H9 (cell line): ENCODE measurements at places on chromosomes 2 and 18. TPM values are rescaled to one million over a fixed set of nuclear protein-coding genes. Genes with fewer than 3 reads are reported as not detected.

DNA sequence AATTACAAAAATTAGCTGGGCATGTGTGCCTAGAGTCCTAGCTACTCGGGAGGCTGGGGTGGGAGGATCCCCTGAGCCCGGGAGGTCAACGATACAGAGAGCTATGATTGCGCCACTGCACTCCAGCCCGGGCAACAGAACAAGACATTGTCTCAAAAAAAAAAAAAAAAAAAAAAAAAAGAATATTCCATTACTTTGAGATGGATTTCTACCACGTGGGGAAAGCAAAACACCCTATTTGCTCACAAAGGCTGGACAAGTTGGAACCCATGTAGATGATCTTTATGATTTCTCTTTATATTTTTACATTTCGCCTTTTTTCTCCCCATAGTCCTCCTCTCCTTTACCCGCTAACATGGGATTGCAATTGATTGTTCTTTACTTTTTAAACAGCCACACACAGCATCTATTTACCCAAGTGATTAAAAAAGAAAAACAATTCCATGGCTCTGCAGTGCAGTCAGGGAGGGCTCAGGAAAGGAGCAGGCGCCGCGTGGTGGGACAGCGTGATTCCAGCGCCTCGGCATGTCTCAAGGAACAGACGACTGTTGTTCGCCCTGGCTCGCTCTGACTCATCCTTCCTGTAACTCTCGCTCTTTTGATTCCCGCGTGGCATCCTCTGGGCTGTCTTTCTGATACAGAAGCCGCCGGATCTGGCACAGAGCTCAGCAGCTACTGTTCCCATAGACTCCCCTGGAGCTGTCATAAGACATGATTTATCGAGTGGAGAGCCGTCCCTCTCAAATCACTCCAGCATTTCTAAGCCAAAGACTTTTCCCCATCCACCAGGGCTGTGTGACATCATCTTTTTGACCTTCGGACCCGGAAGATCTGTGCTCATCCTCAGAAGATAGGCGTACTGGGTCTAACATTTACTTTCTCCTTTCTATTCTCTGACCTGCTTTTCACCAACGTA is 230.4 kb upstream of the AGAP1 start:
- no peak overlapping the region for H3K4me3 ChIP-seq
- DNase-seq, result peak; percentile 38
- H3K4me1 ChIP-seq, result no peaks in the 10 kb centered on the region

- H3K4me1 ChIP-seq, result no peaks in the 10 kb centered on the region
- no peak overlapping the region for H3K27ac ChIP-seq
- H3K27me3 ChIP-seq, result no peaks in the 10 kb centered on the region
- DNase-seq, result no peak
These were observed 219.3 kb upstream of the TNP1 start for GRCh38 chr2:217079165-217079564.

- H3K27ac ChIP-seq, result peak overlapping the region; percentile 3
- no peak overlapping the region for H3K4me3 ChIP-seq
- H3K4me1 ChIP-seq, result peaks cover 2% of the 10 kb centered on the region; the same call in 1 of the 2 replicates
- no peaks in the 10 kb centered on the region for H3K27me3 ChIP-seq
- peaks cover 4% of the 10 kb centered on the region for H3K36me3 ChIP-seq
These were observed 12.0 kb upstream of the TFPI start for GRCh38 chr2:187566266-187566665.

- H3K27me3 ChIP-seq, result peaks cover under 1% of the 10 kb centered on the region; the same call in 1 of the 2 replicates
- no peaks in the 10 kb centered on the region for H3K36me3 ChIP-seq
- no peaks in the 10 kb centered on the region for H3K4me1 ChIP-seq
- no peak overlapping the region for H3K27ac ChIP-seq
- no peak for DNase-seq
- no peak overlapping the region for H3K4me3 ChIP-seq
These were observed 31.5 kb downstream of the TRABD2A start for GRCh38 chr2:84849271-84849952.

- H3K27ac ChIP-seq, result no peak overlapping the region
- no peaks in the 10 kb centered on the region for H3K36me3 ChIP-seq
- H3K27me3 ChIP-seq, result no peaks in the 10 kb centered on the region
- no peak for DNase-seq
These were observed 122.9 kb downstream of the MRO start for GRCh38 chr18:50696929-50697328.

DNA sequence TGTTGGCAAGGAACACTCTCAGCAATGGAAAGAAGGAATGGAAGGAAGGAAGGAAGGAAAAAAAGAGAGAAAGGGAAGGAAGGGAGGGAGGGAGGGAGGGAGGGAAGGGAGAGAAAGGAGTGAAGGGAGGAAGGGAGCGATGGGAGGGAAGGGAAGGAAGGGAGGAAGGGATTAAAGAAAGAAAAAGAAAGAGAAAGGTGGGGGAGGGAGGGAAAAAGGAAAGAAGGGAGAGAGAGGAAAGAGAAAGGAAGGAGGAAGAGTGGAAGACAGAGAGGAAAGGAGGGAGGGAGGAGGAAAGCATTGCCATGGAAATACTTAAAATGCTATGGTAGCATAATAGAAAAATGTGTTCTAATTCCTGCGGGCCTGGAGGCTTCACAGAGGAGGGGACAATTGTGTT is 22.4 kb downstream of the TTR start:
- no peak overlapping the region for H3K4me3 ChIP-seq
- DNase-seq, result no peak
- H3K36me3 ChIP-seq, result no peaks in the 10 kb centered on the region
- no peaks in the 10 kb centered on the region for H3K27me3 ChIP-seq
- H3K27ac ChIP-seq, result no peak overlapping the region

DNA sequence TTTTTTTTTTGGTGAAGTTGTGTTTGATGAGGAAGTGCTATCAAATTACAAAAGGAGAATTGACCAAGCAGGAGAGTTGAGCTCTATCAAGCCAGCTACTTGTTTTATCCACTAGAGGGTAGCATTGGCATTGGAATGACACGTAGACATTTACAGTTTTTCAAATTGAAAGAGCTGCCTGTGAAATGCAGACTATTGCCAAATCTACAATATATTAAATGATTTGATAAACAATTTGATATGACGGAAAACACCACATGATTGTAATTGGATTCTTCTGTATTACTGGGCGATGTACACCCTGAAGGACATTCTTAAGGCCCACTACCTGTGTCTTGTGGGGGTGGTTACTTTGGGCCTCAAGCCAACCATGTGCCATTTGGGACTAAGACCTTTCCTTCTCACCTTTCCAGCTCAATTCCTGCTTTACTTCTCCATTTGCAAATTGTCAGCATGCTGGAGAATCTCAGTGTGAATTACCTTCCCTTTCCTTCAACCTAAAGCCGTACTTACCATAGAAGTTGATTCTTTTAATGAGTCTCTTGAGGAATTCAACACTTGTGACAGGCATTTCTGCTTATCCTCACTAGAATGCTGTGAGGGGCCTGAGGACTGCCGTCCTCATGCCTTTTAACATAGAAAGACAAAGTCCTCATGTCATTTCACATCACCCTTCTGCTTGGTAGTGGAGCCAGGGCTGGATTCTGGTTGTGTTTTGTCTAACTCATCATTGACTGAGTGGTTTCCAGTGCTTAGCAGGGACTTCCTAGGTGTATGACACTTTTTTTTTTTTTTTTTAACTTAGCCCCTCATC is 134.8 kb upstream of the THUMPD2 start:
- H3K27me3 ChIP-seq, result no peaks in the 10 kb centered on the region
- H3K4me3 ChIP-seq, result no peak overlapping the region
- no peaks in the 10 kb centered on the region for H3K36me3 ChIP-seq
- H3K27ac ChIP-seq, result no peak overlapping the region
- DNase-seq, result no peak
- no peaks in the 10 kb centered on the region for H3K4me1 ChIP-seq

- no peak overlapping the region for H3K4me3 ChIP-seq
- H3K4me1 ChIP-seq, result no peaks in the 10 kb centered on the region
- no peak overlapping the region for H3K27ac ChIP-seq
- no peaks in the 10 kb centered on the region for H3K27me3 ChIP-seq
- no peak for DNase-seq
These were observed 27.3 kb upstream of the NTSR2 start for GRCh38 chr2:11697103-11697871.

DNA sequence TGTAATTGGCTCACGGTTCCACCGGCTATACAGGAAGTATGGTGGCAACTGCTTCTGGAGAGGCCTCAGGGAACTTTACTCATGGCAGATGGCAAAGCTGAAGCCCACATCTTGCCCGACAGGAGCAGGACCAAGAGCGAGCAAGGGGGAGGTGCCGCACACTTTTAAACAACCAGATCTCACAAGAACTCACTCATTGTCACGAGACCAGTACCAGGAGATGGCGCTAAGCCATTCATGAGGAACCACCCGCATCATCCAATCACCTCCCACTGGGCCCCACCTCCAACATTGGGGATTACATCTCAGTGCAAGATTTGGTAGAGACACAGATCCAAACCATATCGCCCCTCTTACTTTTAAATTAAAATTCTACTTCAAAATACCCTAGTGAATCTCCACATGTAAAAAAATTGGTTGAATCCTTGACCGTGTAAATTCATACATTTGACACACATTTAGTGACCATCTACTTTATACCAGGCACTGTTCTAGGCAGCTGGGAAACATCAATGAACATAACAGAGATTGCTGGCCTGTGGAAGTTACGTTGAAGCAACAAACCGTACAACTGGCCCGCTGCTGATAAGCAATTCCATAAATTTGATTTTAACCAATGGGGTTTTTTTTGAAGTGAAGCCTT is 87.6 kb downstream of the ALPK2 start:
- H3K4me3 ChIP-seq, result no peak overlapping the region; the same call in 2 of the 3 replicates
- peaks cover 2% of the 10 kb centered on the region; the same call in 1 of the 2 replicates for H3K4me1 ChIP-seq
- DNase-seq, result peak; percentile 73

DNA sequence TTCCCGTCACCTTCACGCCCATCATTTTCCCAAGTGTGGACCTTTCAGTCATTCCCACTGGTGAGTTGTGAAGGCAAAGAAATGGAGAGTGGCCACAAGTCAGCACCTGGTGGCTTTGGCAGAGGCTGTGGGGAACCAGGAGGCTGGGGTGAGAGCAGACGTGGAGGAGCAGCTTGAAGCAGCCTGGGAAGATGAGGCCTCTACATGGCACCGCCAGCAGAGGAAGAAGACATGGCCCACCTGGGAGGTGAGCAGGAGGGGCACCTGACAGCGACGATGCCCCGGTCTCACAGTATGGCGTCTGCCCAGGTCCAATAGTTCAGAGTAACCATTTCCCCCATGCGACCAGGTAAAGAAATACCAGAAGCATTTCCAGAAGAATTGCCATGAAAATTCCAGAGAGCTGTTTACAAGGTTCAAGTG is 69.0 kb downstream of the TPO start:
- H3K4me3 ChIP-seq, result no peak overlapping the region
- H3K36me3 ChIP-seq, result no peaks in the 10 kb centered on the region; the same call in none of the 3 replicates
- H3K27me3 ChIP-seq, result no peaks in the 10 kb centered on the region
- H3K4me1 ChIP-seq, result no peaks in the 10 kb centered on the region; the same call in 1 of the 2 replicates

- no peaks in the 10 kb centered on the region for H3K4me1 ChIP-seq
- H3K36me3 ChIP-seq, result no peaks in the 10 kb centered on the region
- H3K27me3 ChIP-seq, result no peaks in the 10 kb centered on the region
- no peak overlapping the region for H3K4me3 ChIP-seq
These were observed 35.8 kb upstream of the GPC1 start for GRCh38 chr2:240399419-240400324.

DNA sequence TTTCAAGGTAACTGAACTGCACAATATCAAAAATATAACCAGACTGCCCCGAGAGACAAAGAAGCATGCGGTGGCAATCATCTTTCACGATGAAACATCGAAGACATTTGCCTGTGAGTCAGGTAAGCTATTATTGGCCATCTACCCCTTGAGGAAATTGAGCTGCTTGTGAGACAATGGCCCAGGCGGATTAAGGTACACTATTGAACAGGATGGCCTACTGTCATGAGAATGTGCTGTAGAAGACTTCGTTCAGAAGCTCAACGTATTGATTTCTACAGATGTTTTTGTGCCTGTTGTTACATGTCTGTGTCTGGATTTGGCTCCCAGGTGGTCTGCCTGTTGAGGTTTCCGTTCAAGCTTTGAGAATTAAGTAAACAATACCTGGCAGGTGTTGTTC is 198.7 kb downstream of the DOK6 start:
- H3K4me3 ChIP-seq, result no peak overlapping the region
- DNase-seq, result no peak
- peaks cover 6% of the 10 kb centered on the region; the same call in 1 of the 2 replicates for H3K36me3 ChIP-seq

- no peak overlapping the region for H3K27ac ChIP-seq
- H3K36me3 ChIP-seq, result no peaks in the 10 kb centered on the region; the same call in 2 of the 3 replicates
- H3K4me1 ChIP-seq, result 0 out of 2 replicates have a peak, but pooled peaks cover 5% of the 10 kb centered on the region
- H3K27me3 ChIP-seq, result no peaks in the 10 kb centered on the region
These were observed 209.7 kb downstream of the SH3BP4 start for GRCh38 chr2:235161565-235161964.

DNA sequence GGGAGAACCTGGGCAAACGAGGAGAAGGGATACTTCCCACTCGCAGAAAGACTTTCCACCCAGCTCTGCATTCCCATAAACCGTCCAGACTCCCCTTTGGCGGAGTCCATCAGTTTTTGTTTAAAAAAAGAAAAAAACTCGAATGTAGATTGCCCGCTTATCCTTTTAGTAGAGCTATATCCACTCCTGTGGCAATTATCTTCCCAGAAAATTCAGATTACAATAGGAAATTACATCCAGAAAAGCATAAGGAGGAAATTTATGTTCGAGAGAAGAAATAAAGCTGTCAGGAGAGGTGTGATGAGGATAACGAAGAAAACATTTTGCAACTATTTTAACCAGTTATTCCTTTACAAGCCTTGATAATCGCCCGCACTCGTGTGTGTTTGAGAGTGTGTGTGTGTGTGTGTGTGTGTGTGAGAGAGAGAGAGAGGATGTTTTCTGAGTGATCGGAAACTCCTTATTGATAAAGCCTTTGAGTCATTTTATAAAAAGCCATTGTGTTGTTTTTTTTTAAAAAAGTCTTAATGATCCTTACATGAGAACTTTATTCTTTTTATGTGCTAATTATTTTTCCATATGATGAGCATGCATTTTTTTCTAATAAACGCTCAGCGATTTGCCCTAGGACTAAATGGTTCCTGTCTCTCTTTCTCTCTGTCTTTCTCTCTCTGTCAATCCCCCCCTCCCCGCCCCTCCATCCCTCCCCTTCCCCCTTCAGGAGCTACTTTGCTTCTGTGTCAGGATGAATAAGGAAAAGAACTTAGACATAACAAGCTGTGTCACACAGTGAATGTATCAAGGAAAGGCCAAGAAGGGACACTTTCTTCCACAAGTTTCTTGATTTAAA is 1.1 kb upstream of the PPP3R1 start:
- no peak overlapping the region for H3K27ac ChIP-seq
- peak overlapping the region; percentile 97 for H3K4me3 ChIP-seq
- H3K27me3 ChIP-seq, result no peaks in the 10 kb centered on the region
- DNase-seq, result no peak
- H3K4me1 ChIP-seq, result peaks cover 2% of the 10 kb centered on the region; the same call in 1 of the 2 replicates

- no peaks in the 10 kb centered on the region for H3K27me3 ChIP-seq
- no peaks in the 10 kb centered on the region for H3K36me3 ChIP-seq
- no peak overlapping the region for H3K4me3 ChIP-seq
- no peak overlapping the region for H3K27ac ChIP-seq
- peak; percentile 27 for DNase-seq
- H3K4me1 ChIP-seq, result no peaks in the 10 kb centered on the region
These were observed 31.0 kb upstream of the ALLC start for GRCh38 chr2:3626812-3627499.

Gene AKAIN1
- not detected in 2 replicates for total RNA-seq

Gene TMEM163
- 0.39 and 0.66 TPM in 2 replicates for total RNA-seq

Gene NGEF
- 1.9 and 2.2 TPM in 2 replicates for total RNA-seq

Gene TTN
- total RNA-seq, result 0.59 and 0.70 TPM in 2 replicates

Gene SP5
- total RNA-seq, result 1.7 and 2.2 TPM in 2 replicates

Gene ABCG8
- not detected in 2 replicates for total RNA-seq

Gene RND3
- 62.6 and 68.3 TPM in 2 replicates for total RNA-seq

Gene C2orf66
- total RNA-seq, result not detected in 2 replicates
